Motor neuron (in vitro differentiated cells): ENCODE measurements at places on chromosomes 6 and 20.

GRCh38 chr20:12053353-12053752 is 135.7 kb downstream of the BTBD3 start:
- ATAC-seq: no peak

DNA sequence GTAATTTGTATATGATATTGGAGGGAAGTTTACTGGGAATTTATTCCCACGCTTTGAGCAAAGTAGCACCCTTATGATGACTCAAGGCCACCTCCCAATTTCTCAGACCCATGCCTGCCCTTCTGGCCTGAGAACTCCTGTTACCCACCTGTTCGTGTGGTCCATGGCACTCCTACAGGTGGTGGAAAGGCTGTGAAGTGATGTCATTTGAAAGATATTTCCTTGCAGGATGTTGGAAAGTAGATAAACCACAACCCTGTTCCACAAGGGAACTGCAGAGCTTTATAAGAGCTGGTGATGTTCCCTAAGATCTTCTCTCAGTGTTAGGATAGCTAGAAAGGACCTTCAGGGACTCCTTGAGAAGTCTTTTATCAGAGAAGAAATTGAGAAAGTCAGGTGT is 70.5 kb downstream of the ADGRG6 start:
- ATAC-seq: no peak

- ATAC-seq: no peak
Observed at GRCh38 chr20:48807586-48808381, 20.0 kb downstream of the PREX1 start.

DNA sequence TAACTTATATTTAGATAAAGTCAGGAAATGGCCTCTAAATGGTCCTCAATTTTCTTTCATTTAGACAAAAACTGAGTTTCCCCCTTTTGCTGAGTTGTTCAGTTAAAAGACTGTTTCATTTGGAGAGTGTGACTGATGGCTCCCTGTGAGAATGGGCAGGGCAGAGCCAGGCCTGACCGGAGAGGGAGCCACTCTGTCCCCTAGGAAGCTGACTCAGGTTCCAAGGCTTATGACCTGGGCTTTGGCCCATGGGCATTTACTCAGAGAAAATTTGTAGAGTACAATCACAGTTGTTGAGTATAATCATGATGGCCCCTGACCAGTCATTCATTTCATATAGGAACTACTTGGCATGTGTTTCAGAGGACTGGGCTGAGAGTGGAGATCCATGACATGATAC is 37.0 kb upstream of the AIG1 start:
- ATAC-seq: no peak
